ENCODE measurements at places on chromosomes 6 and 20.
A peak's percentile ranks its signal among the peaks of the same experiment; 100 is the strongest.

DNA sequence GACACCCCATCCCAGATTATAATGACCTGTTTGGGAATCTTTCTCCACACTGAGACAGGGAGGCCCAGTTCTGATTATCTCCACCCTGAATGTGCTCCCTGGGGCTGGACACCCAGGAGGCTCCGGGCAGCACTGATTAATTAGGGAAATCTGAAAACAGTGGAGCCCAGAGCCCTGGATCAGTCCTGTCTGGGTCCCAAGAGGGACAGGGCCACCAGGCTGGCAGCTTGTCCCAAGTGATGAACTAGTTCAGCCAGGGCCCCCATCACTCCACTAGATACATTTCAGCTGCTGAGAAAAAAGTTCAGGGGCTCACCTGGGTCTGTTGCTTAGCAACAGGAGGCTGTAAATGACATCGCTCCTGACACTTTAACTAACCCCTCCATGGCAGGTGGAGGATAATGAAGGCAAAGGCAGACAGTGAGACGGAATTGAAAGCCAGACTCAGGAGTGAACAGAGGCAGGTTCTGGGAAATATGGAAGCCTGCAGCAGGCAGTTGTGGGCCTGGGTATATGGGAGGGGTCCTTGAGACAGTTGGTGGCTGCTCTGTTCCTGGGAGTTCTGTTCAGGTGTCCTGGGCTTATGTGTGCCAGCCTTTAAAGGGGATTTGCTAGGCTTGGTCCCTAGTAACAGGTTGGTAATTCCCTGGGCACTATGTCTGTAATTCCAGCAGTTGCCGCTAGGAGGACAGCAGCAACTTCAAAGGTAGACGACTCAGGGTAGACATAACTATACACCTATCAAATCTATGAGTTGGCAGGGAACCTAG, 78.3 kb upstream of the CTNNBL1 start:
- peak; percentile 83 for DNase-seq

- DNase-seq = no peak
Observed at GRCh38 chr6:76166297-76166696, 93.8 kb upstream of the IMPG1 start.

DNA sequence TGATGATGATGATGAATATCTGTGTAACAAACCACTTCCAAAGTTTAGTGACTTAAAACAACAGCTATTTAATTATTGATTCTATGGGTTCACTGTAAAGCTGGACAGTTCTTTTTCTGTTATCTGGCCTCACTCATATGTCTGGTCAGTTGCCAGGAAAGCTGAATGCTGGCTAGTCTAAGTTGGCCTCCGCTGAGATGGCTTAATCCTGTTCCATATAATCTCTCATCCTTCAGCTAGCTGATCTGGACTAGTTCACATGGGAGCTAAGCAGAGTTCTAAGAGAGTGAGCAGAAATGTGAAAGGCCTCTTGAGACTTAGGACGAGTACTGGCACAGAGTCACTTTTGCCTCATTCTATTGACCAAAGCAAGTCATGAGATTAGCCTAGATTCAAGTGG, 334.7 kb upstream of the FLRT3 start:
- no peak for DNase-seq

GRCh38 chr6:51765230-51765629, 322.2 kb downstream of the PKHD1 start:
- no peak for DNase-seq

- no peak for DNase-seq
Observed at GRCh38 chr6:144194293-144194810, 44.0 kb downstream of the STX11 start.

GRCh38 chr20:44759595-44759994, 13.9 kb downstream of the KCNK15 start:
- DNase-seq = no peak

GRCh38 chr6:153989989-153990388, 49.1 kb upstream of the OPRM1 start:
- no peak for DNase-seq

DNA sequence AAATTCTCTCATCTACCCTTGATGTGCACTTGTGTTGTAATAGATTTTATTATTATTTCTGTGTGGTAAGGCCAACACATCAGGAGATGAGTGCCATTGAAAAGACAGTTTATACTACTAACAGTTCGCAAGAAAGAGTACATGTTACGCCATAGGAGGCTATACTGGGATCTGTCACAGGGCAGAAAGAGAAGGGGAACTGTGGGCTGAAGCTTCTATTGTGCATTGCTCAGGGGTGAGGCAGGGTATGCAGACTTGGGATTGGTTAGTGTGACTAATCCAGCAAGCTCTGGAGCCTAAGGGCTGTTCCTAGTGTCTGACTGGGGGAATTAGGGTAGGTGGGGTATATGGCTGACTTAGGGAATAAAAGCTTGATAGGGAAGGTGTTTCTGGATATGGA, 50.9 kb downstream of the GPR63 start:
- DNase-seq = no peak

- peak; percentile 63 for DNase-seq
Observed at GRCh38 chr6:97059473-97059872, 134.9 kb downstream of the KLHL32 start.

DNA sequence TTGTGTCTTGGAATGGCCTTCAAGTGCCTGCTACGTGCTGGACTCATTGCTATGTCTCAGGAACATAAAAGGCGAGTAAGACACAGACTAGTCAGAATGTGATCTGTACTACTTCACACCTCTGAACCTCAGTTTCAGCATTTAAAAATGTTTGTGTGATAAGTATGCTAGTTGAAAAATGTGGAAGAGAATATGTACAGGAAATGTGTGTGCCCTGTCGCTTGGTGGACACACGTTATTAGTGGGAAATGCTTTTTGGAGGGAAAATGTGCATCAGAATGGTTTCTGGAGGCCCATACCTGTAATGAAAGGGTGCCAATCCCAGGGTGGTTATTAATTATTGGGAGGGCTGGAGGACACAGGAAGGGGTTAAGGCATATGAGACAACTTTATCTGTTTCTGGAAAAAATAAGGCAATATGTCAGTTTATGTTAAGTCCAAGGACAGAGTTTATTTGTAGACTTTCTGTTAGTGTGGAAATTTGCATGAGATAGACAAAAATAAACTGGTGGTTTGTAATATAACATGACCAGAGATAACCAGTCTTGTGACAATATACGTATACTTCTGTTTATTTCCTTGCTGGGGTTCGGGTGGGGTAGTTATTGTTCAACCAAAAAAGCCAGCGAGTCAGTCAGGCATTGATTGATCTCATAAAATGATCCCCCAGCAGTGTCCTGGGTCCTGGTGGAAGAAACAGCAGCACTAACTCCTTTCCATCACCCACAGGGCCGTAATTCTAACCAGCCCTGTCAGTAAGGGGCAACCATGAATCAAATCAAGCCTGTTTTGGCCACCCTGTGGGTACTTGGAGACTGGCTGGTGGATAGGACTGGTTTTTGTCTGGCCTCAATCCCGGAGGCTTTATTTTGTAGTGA, 117.9 kb downstream of the JARID2 start:
- DNase-seq = no peak

- DNase-seq = no peak
Observed at GRCh38 chr6:15080895-15081294, 165.0 kb upstream of the JARID2 start.

- DNase-seq = no peak
Observed at GRCh38 chr6:147704691-147705090, 196.2 kb downstream of the SAMD5 start.

DNA sequence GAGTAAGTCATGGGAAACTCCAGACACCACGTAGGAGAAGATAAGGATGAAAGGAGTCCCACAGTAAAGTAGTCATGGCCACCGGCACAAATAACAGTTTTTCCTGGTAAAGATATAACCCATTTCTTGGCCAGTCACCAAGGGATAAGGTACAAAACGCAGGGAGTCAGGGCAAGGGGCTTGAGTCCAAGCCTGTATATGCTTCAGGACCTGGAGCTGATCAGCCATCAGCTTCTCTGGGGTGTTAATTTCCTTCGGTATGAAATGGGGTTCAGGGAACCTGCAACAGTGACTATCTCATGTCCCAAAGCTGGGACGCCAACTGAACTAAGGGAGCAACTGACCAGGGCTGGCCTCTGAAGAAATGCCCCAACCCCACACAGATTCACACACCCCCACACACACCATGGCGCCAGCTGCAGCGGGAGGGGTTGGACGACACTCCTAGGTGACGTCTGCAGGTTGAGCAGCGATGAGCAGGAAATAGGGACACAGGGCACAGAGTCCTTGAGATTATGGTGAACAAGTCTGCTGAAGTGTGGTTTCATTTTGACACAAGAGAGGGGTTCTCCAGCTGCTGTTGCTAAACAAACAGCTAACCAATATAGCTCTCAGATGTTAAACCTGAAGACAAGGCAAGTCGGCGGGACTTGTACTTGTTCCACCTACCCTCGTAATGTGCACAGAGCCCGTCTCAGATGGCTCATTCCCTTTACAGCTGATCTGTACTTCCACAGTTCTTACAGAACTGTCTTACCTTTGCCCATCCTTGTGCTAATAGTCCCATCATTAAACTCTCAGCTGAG, 7.4 kb upstream of the ADTRP start:
- DNase-seq = peak; percentile 47

- DNase-seq = no peak
Observed at GRCh38 chr6:165618241-165618640, 44.8 kb downstream of the PDE10A start.

- peak; percentile 27 for DNase-seq
Observed at GRCh38 chr6:142537612-142538478, 236.0 kb downstream of the ADGRG6 start.

DNA sequence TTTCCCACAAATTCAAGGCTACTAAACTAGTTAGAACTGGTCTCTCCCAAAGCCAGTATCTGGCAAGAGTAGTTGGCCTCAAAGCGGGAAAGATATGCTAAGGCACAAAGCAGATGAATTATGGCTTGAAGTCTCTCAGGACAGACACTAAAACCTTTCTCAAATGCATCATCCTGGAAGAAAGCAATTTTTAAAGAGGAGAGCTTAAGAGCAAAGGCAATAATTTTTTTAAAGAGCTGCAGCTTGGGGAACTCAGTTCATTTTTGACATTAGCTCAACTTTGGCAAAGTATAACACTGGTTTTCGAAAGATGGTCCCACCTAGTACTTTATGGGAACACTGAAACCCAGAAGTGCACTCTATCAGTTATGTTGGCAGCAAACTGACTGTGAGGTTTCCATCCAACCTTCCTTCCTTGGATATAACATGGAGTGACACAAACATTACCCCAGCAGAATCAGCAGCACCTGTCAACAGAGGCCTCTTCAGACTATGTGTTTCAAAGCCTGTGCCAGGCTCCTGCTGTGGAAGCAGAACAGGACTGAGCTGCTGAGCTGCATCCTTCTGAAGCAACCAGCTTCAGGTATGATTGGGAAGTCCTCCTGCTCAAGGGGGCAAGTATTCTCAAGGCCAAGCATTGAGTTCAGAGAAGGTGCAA, 852.3 kb upstream of the HS3ST5 start:
- no peak for DNase-seq

DNA sequence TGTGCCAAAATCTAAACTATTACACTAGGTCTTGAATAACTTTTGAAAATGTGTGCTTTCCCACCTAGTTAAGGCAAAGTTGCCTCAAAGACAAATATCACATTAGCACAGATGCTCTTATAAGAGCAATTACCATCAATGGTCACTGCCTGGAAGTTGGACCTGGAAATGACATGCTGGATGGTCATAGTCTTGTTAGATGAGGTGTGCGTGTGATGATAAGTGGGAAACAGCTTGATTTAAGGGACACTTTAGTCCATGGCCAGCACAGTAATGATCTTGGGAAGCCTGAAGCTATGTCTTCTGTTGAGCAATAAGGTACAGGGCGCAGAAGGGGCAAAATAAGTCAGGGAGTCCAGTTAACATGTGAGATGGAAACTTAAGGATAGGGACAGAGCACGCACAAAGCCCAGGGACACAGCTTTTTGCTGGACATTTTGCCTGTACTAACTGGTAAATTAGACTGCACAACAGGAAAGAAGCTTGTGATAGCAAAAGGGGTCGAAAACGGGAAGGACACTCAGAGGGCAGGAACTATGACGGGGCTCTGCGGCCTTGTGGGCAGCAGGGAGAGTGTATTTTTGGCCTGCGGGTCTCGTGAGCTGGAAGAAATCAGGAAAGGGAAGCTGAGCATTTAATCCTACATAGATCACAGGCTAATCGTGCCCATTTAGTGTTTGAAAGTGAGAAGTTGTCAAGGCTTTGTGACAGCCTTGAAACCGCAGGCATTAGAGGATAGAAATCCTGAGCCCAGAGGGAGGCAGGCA, 66.7 kb upstream of the BMP2 start:
- DNase-seq = no peak

DNA sequence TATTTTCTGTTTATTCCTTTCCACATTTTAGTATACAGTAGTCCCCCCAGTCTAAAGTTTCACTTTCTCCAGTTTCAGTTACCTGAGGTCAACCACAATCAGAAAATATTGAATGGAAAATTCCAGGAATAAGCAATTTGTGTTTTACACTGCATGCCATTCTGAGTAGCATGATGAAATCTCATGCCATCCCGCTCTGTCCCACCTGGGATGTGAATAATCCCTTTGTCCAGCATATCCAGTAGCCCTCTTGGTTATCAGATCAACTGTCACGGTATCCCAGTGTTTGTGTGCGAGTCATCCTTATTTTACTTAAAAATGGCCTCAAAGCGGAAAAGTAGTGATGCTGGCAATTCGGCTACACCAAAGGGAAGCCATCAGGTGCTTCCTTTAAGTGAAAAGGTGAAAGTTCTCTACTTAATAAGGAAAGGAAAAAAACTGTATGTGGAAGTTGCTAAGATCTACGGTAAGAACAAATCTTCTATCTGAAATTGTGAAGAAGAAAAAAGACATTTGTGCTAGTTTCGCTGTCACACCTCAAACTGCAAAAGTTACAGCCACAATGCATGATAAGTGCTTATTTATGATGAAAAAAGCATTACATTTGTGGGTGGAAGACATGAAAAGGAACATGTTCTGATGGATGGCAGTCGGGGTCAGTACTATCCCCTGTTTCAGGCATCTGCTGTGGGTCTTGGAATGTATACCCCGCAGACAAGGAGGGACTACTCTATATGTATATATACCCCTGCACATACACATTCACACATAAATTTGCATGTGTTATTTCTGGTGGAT, 11.3 kb downstream of the NOX3 start:
- DNase-seq = no peak

DNA sequence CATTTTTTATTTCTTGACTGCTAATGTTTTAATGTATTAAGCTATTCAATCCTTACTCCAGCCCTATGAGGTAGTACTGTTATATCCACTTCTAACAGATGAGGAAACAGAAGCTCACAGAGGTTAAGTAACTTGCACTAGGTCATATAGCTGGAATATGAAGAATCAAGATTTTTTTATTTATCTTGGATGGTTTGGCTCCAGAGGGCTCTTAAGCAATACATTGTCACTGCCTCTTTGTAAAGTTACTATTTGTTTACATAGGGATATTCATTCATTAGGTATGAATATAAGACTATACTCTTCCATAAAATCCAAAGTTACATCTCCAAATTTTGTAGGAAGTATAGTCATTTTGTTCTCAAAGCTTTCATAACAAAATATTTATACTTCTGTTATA, 113.8 kb downstream of the LAMP5 start:
- DNase-seq = no peak

- DNase-seq = no peak
Observed at GRCh38 chr6:111061508-111061907, 25.8 kb upstream of the SLC16A10 start.
